ENCODE measurements at places on chromosomes 13 and 19. TPM values are rescaled to one million over a fixed set of nuclear protein-coding genes. Genes with fewer than 3 reads are reported as not detected.

- H3K4me3 ChIP-seq = peak overlapping the region; percentile 62
- H3K36me3 ChIP-seq = no peaks in the 10 kb centered on the region
- peak overlapping the region; percentile 83 for H3K27ac ChIP-seq
- H3K27me3 ChIP-seq = no peaks in the 10 kb centered on the region
- DNase-seq = peak; percentile 46
Observed at GRCh38 chr19:4970558-4971423, 1.9 kb downstream of the KDM4B start.

The CACNA1A gene
- total RNA-seq = 12.5 TPM

The ZNF547 gene
- 3.0 TPM for total RNA-seq

DNA sequence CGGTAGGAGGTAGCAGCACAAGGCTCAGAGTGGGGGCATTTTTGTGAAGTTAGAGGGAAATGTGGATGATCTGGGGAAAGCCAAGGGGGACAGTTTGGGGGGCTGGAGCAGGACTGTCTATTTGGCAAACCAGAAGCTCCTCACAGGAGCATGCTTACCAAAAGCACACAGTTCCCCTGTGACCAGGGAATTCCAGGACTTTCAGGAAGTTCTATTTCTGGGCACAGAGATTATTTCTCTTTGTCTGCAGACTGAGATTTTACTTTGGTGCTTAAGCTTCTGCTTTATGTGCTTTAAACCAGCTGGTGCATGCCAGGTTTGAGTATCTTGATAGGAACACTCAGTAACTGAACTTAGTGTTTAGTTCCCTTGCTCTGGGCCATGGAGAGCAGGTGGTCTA is 525.3 kb downstream of the DIAPH3 start:
- peaks cover 7% of the 10 kb centered on the region for H3K4me1 ChIP-seq
- no peak overlapping the region for H3K27ac ChIP-seq
- no peak overlapping the region for H3K4me3 ChIP-seq
- no peaks in the 10 kb centered on the region for H3K36me3 ChIP-seq
- no peak for DNase-seq

GRCh38 chr13:91134803-91135184 is 212.7 kb upstream of the MIR17HG start:
- no peak overlapping the region for H3K27ac ChIP-seq
- DNase-seq = no peak
- no peaks in the 10 kb centered on the region for H3K4me1 ChIP-seq
- no peaks in the 10 kb centered on the region for H3K36me3 ChIP-seq
- no peaks in the 10 kb centered on the region for H3K27me3 ChIP-seq

GRCh38 chr13:34025746-34026145 is 207.8 kb downstream of the RFC3 start:
- H3K36me3 ChIP-seq = no peaks in the 10 kb centered on the region
- no peaks in the 10 kb centered on the region for H3K27me3 ChIP-seq
- no peak overlapping the region for H3K27ac ChIP-seq
- H3K4me1 ChIP-seq = no peaks in the 10 kb centered on the region

GRCh38 chr13:66774046-66774445 is 456.1 kb downstream of the PCDH9 start:
- H3K27ac ChIP-seq = no peak overlapping the region
- H3K4me1 ChIP-seq = no peaks in the 10 kb centered on the region
- DNase-seq = no peak

The SHKBP1 gene
- total RNA-seq = 70.7 TPM

The CBY2 gene
- not detected for total RNA-seq

The C19orf33 gene
- 285 TPM for total RNA-seq

DNA sequence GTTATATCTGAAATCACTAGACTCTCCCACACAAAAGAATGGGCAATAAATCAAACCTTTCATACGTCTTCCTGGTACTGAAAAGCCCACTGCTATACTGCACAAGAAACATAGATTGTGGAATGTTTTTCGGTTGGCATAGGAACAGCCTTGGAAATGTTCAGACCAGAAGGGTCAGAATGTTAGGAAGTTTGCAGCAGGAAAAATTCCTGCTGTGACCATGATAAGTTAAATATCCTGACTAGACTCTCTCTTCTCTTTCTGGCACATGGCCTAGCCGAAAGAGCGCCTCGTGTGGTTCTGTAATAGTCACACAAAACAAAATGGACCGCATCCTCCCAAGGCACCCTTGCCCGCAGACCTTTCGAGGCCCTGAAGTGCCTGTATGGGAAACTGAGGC is 427.2 kb downstream of the COG6 start:
- H3K4me1 ChIP-seq = no peaks in the 10 kb centered on the region
- no peak overlapping the region for H3K4me3 ChIP-seq
- DNase-seq = peak; percentile 76
- no peak overlapping the region for H3K27ac ChIP-seq
- no peaks in the 10 kb centered on the region for H3K36me3 ChIP-seq

DNA sequence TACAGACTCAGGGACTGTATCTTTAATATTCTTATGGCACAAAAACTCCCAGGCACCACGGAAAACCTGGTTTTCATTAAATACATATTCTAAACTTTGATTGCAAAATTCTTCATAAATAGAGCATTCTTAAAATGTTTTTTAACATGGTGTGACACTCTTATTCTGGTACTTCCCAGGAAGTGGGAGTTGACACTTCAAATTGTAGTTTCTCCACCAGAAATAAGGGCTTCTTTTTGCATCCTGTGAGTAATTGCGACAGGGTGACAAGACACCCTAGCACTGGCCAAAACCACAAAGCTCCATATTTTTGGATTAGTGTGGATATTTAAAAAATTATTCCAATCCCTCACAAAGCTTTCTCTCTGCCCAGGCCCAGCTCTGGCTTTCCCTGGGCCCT is 43.6 kb upstream of the MTIF3 start:
- peaks cover 9% of the 10 kb centered on the region for H3K4me1 ChIP-seq
- H3K36me3 ChIP-seq = no peaks in the 10 kb centered on the region
- no peak overlapping the region for H3K4me3 ChIP-seq
- no peak overlapping the region for H3K27ac ChIP-seq
- DNase-seq = no peak

- peak; percentile 86 for DNase-seq
- peak overlapping the region; percentile 18 for H3K4me3 ChIP-seq
- no peaks in the 10 kb centered on the region for H3K36me3 ChIP-seq
- H3K27ac ChIP-seq = peak overlapping the region; percentile 73
- H3K4me1 ChIP-seq = peaks cover 60% of the 10 kb centered on the region
Observed at GRCh38 chr19:13884726-13885591, 8.0 kb downstream of the NANOS3 start.

DNA sequence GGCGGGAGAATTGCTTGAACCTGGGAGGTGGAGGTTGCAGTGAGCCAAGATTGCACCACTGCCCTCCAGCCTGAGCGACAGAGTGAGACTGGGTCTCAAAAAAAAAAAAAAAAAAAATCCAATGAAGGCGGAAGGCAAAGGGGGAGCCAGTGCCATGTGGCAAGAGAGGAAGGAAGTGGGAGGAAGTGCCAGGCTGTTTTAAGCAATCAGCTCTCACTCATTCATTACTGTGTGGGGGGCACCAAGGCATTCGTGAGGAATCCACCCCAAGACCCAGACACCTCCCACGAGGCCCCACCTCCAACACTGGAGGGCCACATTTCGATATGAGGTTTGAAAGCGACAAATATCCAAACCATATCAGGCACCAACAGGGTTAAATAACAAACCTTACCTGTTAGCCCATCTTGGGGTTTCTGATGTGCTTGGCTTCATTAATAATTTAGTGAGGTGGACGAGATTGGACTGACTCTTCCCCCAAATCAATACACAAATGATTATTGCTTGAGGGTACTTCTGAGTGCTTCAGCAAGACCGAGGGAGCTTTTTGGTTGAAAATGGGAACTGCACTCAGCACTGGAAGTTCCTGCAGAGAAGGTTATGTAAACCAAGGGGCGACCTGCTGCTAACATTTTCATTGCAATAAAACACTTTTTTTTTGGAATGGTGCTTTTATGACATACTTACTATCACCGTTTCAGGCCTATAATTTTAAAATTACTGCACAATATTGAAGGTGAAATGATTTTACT is 7.5 kb upstream of the LRP3 start:
- DNase-seq = no peak
- H3K36me3 ChIP-seq = no peaks in the 10 kb centered on the region
- no peak overlapping the region for H3K4me3 ChIP-seq
- no peak overlapping the region for H3K27ac ChIP-seq
- H3K4me1 ChIP-seq = peaks cover 10% of the 10 kb centered on the region
- H3K27me3 ChIP-seq = no peaks in the 10 kb centered on the region

DNA sequence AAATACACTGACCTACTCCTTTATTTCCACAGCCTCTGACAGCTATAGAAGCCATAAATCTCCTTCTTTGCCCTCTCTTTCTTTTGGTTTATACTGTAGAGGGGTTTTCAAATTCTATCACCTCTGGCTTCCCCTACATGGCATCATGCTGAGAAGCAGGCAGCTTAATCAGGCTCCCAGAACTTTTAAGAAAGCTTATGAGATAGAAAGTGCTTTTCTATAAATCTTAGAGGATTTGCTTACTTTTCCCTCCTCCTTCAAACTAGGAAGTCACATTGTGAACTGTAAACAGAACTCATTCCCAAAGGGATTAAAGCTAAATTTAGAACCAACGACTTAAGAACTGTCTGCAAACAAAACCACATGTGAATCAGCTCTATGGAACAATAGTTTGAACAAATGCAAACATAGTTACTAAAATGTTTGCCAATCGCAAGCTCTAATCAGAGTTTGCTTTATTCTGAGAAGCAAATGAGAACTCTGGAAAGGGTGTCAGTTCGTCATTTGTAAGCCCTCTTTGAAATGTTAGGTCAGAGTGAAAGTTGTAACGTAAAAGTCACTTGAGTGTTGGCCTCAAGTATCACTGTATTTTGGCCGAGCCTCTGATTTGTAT is 344.1 kb downstream of the RFC3 start:
- peaks cover 29% of the 10 kb centered on the region for H3K4me1 ChIP-seq
- H3K27ac ChIP-seq = peak overlapping the region; percentile 75
- H3K27me3 ChIP-seq = no peaks in the 10 kb centered on the region

DNA sequence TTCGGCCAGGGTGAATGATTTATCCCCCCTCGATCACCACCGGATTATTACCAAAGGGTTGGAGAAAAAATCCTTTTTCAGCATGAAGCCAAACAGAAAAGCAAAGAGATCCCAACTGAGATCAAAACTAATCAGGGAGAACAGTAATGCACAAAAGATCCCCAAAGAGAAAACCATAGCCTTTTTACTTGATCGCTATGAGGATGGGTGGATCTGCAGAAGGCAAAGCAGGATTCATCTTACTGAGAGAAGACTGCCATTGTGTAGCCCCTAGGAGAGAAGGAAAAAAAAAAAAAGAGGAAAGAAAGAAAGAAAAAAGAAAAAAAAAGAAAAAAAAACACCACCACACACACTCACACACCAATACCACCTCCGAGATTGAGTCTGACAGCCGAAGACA is at the start of gene FGF14:
Gene FGF14 (minus strand): TSS at position 283 of the 400 bp plus-strand sequence.
- H3K27ac ChIP-seq = no peak within 1 kb of the TSS
- H3K4me3 ChIP-seq = peak within 1 kb of the TSS; percentile 59
- H3K36me3 ChIP-seq = no peaks in the 10 kb centered on the region
- DNase-seq = no peak
- H3K27me3 ChIP-seq = peaks cover 34% of the 10 kb centered on the region
- peaks cover 19% of the 10 kb centered on the region for H3K4me1 ChIP-seq

The COX6B2 gene
- not detected for total RNA-seq

DNA sequence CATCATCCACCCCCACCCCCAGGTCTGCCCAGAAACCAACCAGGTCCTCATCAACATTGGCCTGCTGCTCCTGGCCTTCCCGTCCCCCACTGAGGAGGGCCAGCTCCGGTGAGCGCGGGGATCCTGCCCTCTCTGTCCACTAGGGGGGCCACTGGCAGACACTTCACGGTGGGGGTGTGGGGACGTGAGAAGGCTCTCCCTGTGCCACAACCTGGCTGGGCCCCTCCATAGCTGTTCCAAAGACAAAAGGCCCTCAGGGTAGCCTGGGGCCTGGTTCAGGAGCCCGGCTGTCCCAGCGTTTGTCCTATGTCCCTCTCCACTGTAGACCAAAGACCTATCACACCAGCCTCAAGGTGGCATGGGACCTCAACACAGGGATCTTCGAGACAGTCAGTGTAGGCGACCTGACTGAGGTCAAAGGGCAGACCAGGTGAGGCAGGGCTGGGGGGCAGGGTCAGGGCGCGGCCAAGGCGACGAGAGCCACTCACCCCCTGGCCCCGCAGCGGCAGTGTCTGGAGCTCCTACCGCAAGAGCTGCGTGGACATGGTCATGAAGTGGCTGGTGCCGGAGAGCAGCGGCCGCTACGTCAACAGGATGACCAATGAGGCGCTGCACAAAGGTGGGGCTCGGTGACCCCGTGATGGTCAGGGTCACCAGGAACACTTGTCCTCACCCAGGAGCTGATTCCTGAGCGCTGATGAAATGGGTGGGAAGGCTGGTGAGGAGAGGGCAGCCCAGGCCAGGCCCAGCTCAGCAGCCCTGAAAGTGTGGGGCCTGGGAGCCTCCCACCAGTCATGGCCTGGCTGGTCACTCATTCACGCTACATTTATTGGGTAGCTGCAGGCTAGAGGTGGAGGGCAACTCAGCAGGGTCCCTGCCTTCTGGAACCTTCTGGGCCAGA is 7.9 kb downstream of the DCAF15 start:
- no peaks in the 10 kb centered on the region for H3K27me3 ChIP-seq
- H3K36me3 ChIP-seq = peaks cover 99% of the 10 kb centered on the region
- no peak overlapping the region for H3K27ac ChIP-seq
- no peak for DNase-seq
- H3K4me3 ChIP-seq = no peak overlapping the region
- peaks cover 4% of the 10 kb centered on the region for H3K4me1 ChIP-seq

GRCh38 chr19:35383536-35383935 is 12.7 kb downstream of the GPR42 start:
- no peak for DNase-seq
- H3K36me3 ChIP-seq = no peaks in the 10 kb centered on the region
- H3K27ac ChIP-seq = no peak overlapping the region
- peaks cover 6% of the 10 kb centered on the region for H3K4me1 ChIP-seq
- no peak overlapping the region for H3K4me3 ChIP-seq
- H3K27me3 ChIP-seq = no peaks in the 10 kb centered on the region

DNA sequence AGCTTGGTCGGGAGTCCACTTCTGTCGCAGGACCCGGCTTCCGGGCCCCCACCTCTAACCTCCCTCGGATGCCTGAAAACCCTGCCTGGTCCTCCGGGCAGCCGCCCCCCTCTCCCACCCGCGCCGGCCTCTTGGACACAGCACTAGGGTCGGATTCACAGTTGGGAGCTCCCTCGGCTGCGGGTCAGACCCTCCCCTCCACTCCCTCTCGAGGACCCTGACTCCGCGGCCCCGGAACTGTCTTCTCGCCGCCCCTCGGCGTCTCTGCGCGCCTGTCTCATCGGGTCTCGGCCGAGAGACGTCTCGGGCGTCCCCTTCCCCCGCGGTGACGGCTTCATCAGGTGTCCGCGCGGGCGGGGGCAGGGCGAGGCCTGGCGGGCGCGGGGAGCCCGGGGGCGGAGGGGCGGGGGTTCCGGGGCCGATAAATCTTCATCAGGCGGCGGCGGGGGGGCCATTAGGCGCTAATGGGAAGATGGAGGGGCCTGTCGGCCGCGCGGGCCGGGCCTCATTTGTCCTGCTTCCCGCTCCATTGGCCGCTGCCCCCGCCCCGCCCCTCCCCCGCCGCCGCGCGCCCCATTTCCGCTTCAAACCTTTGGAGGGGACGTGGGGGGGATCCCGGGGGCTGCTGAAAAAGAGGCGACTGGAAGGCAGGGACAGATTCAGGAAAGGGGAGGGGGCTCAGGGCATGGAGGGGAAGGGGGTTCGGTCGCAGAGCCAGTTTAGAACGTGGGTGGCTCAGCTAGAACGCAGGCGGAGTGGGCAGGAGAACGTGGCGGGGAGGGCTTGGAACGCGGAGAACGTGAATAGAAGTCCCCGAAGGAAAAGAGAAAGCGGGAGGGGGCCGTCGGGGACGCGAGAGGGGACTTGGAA is 11.8 kb upstream of the ERFL start:
- peak overlapping the region; percentile 46 for H3K4me3 ChIP-seq
- H3K36me3 ChIP-seq = no peaks in the 10 kb centered on the region
- H3K4me1 ChIP-seq = peaks cover 21% of the 10 kb centered on the region
- DNase-seq = peak; percentile 82
- H3K27me3 ChIP-seq = peaks cover 12% of the 10 kb centered on the region
